ENCODE measurements at places on chromosomes 6 and 20. TPM values are rescaled to one million over a fixed set of nuclear protein-coding genes. Genes with fewer than 3 reads are reported as not detected.

GRCh38 chr20:48758206-48758820 lies 69.5 kb downstream of the PREX1 start:
- no peak overlapping the region for H3K4me3 ChIP-seq
- no peak for DNase-seq
- no peaks in the 10 kb centered on the region for H3K36me3 ChIP-seq
- H3K27me3 ChIP-seq: peaks cover 8% of the 10 kb centered on the region

GRCh38 chr20:32687180-32687532 lies 13.4 kb upstream of the C20orf203 start:
- no peak overlapping the region for H3K27ac ChIP-seq
- no peaks in the 10 kb centered on the region for H3K36me3 ChIP-seq
- DNase-seq: no peak
- no peak overlapping the region for H3K4me3 ChIP-seq
- H3K27me3 ChIP-seq: no peaks in the 10 kb centered on the region

GRCh38 chr6:135750081-135750480 lies 101.4 kb upstream of the PDE7B start:
- no peak for DNase-seq
- H3K27ac ChIP-seq: no peak overlapping the region
- no peaks in the 10 kb centered on the region for H3K27me3 ChIP-seq
- H3K36me3 ChIP-seq: no peaks in the 10 kb centered on the region

- H3K36me3 ChIP-seq: no peaks in the 10 kb centered on the region
- no peak for DNase-seq
- no peak overlapping the region for H3K27ac ChIP-seq
- no peak overlapping the region for H3K4me3 ChIP-seq
- no peaks in the 10 kb centered on the region for H3K27me3 ChIP-seq
Observed at GRCh38 chr6:154350293-154350692, 6.3 kb downstream of the IPCEF1 start.

DNA sequence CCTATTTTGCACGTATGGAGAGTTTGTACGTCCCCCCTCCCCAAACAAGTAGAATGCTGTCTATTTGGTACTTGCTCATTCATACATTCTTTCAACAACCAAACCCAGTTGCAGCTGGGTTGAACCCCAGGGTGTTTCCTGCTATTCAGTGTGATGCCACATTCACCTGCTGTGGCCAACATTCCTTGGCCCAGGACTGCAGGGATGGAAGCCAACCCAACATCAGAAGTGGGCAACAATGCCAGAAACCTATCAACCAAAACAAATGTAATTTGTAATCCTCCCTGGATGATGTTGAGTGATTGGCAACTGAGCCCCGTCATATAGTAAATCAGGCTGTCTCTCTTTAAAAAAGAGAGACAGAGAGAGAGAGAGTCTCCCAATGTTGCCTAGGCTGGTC lies 8.9 kb downstream of the NT5E start:
- no peak for DNase-seq
- H3K27ac ChIP-seq: peak overlapping the region; percentile 54
- no peaks in the 10 kb centered on the region for H3K27me3 ChIP-seq
- peaks cover 4% of the 10 kb centered on the region for H3K36me3 ChIP-seq

- DNase-seq: no peak
- no peak overlapping the region for H3K27ac ChIP-seq
- H3K27me3 ChIP-seq: no peaks in the 10 kb centered on the region
- no peak overlapping the region for H3K4me3 ChIP-seq
Observed at GRCh38 chr6:30200551-30201281, 12.5 kb downstream of the TRIM26 start.

The LY6G6F gene
- polyA plus RNA-seq: not detected

The PHACTR3 gene
- polyA plus RNA-seq: 1.4 TPM

DNA sequence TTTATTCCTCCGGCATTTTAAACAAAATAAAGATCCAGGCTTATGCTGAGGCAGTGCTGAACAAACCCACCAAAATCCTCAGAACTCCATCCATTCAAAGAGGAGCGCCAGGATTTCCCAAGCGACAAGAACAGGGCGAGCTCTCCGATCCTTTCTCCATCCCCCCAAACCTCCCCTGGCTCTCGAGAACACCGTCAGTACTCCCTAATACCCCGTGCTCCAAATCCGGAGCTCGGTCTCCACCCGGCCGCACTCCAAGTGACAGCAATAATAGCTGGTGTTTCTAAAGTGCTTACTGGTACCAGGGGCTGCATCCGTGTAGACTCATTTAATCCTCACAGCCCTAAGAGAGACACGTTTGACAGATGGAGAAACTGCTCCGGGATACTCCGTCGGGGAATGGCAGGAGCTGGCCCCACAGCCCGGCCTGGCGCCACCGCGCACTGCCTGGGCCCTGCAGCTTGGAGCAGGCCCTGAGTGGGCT lies 277.1 kb upstream of the QKI start:
- H3K4me1 ChIP-seq: no peaks in the 10 kb centered on the region
- no peak for DNase-seq
- H3K27ac ChIP-seq: no peak overlapping the region
- no peak overlapping the region for H3K4me3 ChIP-seq
- no peaks in the 10 kb centered on the region for H3K36me3 ChIP-seq

The RAET1L gene
- 8.5 TPM for polyA plus RNA-seq

The IFT52 gene
- polyA plus RNA-seq: 22.8 TPM

GRCh38 chr20:48923149-48923718 lies 1.7 kb downstream of the ARFGEF2 start:
- no peaks in the 10 kb centered on the region for H3K27me3 ChIP-seq
- no peak for DNase-seq
- H3K4me3 ChIP-seq: peak overlapping the region; percentile 73
- peaks cover 19% of the 10 kb centered on the region for H3K4me1 ChIP-seq

The AFDN gene
- polyA plus RNA-seq: 36.4 TPM

DNA sequence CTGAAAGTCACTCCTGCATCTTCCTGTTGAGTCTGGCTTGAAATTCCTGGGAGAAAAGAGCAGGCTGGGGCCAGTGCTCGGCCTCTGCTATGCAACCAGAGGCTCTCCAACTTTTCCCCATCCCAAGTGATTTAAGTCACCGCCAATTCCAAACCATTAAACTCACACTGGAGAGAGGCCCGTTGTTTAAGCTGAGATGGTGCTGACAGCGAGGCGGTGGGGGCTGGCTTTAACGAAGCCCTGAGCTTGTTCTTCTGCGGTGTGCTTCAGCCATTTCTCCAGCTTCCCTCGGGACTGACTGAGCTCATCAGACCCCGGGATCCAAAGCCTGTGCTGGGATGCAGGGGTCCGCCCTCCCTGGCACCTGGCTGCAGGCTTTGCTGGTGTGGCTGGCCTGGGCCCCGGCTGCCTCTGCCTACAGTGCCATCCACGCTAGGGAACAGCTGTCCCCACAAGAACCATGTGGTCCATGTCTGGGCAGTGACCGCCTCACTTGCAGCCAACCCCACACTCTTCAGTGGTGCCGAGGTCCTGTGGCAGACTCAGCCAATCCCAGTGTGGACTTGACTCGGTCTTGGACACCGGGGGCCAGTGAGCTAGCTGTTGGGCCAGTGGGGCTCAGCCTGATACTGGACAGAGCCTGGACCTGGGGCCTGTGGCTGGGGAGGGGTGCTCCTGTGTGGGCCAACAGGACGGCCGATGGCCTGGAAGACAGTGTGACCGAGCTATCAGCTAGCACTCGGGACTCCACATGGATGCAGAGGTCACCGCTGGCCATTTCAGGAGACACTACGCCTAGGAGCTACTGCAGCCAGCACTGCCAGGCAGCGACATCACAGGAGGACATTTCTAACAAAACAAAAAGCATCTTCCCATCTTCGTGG lies 21.2 kb downstream of the RAMACL start:
- no peak overlapping the region for H3K27ac ChIP-seq
- no peaks in the 10 kb centered on the region for H3K36me3 ChIP-seq
- no peak for DNase-seq

DNA sequence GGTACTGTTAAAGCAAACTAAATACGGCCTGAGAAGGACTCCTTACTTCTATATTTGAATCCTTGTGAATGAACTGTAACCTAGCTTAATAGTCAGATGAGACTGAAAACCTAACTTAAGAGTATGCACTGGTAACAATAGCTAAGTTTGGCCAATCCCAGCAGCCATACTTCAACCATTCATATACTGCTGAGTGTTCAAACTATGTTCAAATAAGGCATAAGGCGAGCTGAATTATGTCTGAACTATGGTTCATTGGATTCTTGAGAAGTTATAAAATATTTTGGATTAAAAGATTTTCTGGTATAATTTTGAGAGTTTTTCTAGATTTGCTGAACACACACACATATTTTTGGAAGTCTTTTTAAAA lies 2.2 kb downstream of the SMPDL3A start:
- H3K27me3 ChIP-seq: no peaks in the 10 kb centered on the region
- peaks cover 28% of the 10 kb centered on the region for H3K4me1 ChIP-seq
- H3K36me3 ChIP-seq: no peaks in the 10 kb centered on the region
- peak overlapping the region; percentile 89 for H3K27ac ChIP-seq

- H3K27ac ChIP-seq: peak overlapping the region; percentile 58
- H3K27me3 ChIP-seq: no peaks in the 10 kb centered on the region
- H3K4me3 ChIP-seq: peak overlapping the region; percentile 75
- no peaks in the 10 kb centered on the region for H3K36me3 ChIP-seq
- H3K4me1 ChIP-seq: peaks cover 20% of the 10 kb centered on the region
Observed at GRCh38 chr6:157982102-157982562, 469 bp downstream of the SYNJ2 start.

- no peak overlapping the region for H3K27ac ChIP-seq
- no peak overlapping the region for H3K4me3 ChIP-seq
- H3K36me3 ChIP-seq: no peaks in the 10 kb centered on the region
- peaks cover 20% of the 10 kb centered on the region for H3K4me1 ChIP-seq
- no peaks in the 10 kb centered on the region for H3K27me3 ChIP-seq
- no peak for DNase-seq
Observed at GRCh38 chr6:152402791-152403190, 234.4 kb downstream of the SYNE1 start.

DNA sequence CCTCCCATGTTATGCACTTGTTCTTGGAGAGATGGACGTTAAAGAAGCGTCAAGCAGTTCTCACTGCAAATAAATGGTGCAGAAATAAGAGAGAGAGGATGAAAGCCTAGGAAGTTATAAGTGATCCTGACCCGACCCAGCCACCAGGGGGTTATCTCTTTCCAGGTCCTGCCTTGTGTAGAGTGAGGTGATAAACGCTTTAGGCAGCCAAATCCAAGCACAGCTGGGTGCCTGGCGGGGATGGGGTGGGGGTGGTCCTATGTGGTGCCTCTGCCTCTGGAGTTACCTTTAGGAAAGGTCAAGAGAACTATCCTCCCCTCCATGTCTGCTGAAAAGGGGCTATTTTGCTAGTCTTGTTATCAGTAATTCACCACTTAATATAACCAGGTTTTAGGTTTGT lies 9.2 kb upstream of the TFAP2A start:
- no peak for DNase-seq
- no peak overlapping the region for H3K4me3 ChIP-seq
- no peaks in the 10 kb centered on the region for H3K27me3 ChIP-seq
- H3K27ac ChIP-seq: no peak overlapping the region
- H3K36me3 ChIP-seq: no peaks in the 10 kb centered on the region

- no peak overlapping the region for H3K27ac ChIP-seq
- H3K4me3 ChIP-seq: no peak overlapping the region
- H3K4me1 ChIP-seq: no peaks in the 10 kb centered on the region
- DNase-seq: no peak
Observed at GRCh38 chr6:146047371-146047770, 18.5 kb downstream of the GRM1 start.

The PAQR8 gene
- polyA plus RNA-seq: 0.80 TPM

- H3K27ac ChIP-seq: no peak overlapping the region
- peaks cover 7% of the 10 kb centered on the region for H3K4me1 ChIP-seq
- no peaks in the 10 kb centered on the region for H3K27me3 ChIP-seq
- no peak overlapping the region for H3K4me3 ChIP-seq
Observed at GRCh38 chr6:837380-837779, 144.4 kb upstream of the EXOC2 start.

GRCh38 chr20:37711994-37712964 lies 18.4 kb downstream of the CTNNBL1 start:
- DNase-seq: no peak
- H3K27ac ChIP-seq: no peak overlapping the region
- no peak overlapping the region for H3K4me3 ChIP-seq
- H3K4me1 ChIP-seq: no peaks in the 10 kb centered on the region
- H3K36me3 ChIP-seq: no peaks in the 10 kb centered on the region

The CENPW gene
- polyA plus RNA-seq: 14.5 TPM

DNA sequence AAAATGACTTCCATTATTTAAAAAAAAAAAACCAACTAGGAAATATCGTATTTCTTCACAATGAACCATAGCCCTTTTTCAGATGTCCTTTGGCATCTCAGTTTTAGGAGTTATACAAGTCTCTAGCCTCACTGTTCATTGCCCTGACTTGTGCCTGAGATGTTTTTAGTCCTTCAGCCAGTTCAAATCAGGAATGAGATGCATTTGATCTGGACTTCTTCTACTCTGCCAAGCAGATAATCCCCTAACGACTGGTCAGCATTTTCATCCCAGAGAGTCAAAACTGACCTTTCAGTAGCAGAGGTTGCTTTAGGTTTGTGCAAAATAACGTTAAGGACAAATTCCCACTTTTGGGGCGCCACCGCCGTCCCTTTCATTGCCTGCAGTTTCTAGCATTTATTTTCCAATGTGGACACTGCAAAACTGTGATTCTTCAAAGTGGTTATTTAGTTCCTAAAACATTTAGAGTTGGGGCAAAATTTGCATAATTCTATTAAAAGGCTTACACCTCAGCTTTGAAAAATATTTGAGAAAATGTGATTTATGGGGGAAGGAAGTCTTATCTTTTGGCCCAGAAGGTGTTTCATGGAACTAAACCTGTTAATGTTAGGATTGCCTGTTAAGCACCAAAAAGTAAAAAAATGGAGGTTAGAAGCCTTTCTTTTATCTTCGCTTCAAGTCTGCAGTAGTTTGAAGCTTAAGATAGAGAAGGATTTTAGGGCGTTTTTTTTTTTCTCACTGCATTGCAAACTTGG lies 152.0 kb upstream of the SGK1 start:
- DNase-seq: no peak
- H3K27ac ChIP-seq: no peak overlapping the region
- no peaks in the 10 kb centered on the region for H3K27me3 ChIP-seq
- no peak overlapping the region for H3K4me3 ChIP-seq
- H3K36me3 ChIP-seq: no peaks in the 10 kb centered on the region

GRCh38 chr6:98641949-98642719 lies 192.2 kb upstream of the POU3F2 start:
- no peaks in the 10 kb centered on the region for H3K27me3 ChIP-seq
- no peaks in the 10 kb centered on the region for H3K36me3 ChIP-seq
- H3K4me1 ChIP-seq: no peaks in the 10 kb centered on the region
- no peak overlapping the region for H3K27ac ChIP-seq
- H3K4me3 ChIP-seq: no peak overlapping the region
- DNase-seq: no peak

The GSTA5 gene
- polyA plus RNA-seq: not detected
